ENCODE measurements at places on chromosomes 6 and 20.

DNA sequence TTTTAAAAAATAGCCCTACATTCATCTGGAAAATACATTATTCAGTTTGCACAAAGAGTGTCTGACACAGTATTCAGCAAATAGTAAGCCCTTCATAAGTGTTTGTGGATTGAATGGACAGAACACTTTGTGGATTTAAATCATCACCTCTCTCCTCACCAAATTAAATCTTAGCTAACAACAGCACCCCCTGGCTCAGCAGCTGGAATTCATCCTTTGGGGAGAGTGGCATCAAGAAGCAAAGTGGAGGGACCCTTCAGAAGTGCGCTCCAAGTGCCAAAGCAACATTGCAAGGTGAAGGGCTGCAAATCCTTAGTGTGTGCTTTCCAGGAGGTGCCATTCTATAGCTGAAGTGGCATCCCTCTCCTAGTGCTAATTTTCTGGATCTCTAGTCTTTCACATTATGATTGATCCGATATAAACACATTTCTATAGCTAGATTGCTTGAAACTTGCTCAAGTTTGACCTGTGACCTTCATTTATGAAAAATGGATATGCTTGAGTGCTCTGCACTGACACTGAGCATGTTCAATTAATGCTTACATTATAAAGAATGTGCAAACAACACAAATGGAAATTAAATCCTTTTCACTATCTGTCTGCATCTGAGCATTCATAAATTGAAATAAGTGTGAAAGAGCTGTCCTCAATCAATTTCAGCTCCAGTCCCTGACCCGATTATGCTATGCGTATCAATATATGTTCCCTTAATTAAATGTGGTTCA lies 891.7 kb downstream of the C6orf118 start:
- no peak for DNase-seq

DNA sequence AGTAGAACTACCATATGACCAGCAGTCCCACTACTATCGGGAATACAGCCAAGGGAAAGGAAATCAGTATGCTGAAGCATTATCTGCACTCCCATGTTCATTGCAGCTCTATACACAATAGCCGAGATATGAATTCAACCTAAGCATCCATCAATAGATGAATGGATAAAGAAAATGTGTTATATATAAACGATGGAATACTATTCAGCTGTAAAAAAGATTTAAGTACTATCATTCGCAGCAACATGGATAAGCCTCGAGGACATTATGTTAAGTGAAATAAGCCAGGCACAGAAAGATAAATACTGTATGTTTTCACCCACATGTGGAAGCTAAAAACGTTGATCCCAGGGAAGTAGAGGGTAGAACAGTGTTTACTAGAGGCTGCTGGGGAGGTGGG lies 44.1 kb downstream of the DTNBP1 start:
- DNase-seq = no peak

- no peak for DNase-seq
These were observed 149.9 kb downstream of the MYB start for GRCh38 chr6:135331002-135331401.

GRCh38 chr6:118467181-118467580 lies 80.9 kb upstream of the PLN start:
- DNase-seq = no peak

GRCh38 chr6:142336183-142336582 lies 34.4 kb downstream of the ADGRG6 start:
- no peak for DNase-seq

DNA sequence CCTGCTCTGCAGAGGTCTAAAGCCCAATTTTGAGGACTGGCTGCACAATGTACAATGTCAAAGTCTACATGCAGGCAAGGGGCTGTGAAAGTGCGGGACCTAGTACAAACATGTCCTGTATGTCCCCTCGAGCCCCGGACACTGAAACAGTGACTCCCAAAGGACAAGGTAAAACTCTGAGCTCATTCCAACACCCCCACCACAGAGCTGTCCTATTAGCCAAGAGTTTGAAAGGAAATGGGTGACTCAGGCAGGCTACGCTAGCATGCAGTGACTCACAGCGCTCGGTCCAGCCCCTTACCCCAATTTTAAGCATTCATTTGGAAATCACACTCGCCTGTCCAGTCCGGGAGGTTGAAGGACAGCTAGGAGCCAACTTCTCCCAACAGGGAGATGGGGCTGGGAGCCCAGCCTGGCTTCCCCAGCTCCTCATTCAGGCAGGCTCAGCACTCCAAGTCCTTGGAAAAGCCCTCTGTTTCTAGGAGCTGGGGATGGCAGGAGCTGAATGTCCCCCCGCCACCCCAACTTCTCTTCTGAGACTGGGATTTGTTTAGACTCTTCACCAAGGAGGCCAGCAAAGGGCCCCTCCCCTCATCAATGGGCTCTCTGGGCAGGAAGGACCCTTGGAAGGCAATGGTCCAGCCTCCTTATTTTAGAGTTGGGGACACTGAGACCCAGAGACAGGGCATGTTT lies 3.9 kb downstream of the SDC4 start:
- no peak for DNase-seq

DNA sequence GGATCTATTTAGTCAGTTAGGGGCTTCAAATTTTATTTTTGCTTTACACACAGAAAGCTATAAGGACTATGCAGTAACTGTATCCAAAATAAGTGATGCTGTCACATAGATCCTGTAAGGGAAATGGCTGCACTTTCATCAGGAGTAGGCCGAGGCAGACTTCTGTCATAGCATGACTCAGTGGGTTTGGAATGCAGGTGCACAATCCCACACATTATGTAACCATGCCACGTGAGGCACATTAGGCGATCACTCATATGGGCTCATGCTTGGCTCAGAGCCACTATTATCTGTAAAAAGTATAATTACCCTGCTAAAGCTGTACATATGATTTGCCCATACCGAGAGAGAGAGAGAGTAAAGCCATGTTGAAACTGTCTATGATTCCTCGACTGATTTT lies 1189.4 kb upstream of the EYS start:
- no peak for DNase-seq

DNA sequence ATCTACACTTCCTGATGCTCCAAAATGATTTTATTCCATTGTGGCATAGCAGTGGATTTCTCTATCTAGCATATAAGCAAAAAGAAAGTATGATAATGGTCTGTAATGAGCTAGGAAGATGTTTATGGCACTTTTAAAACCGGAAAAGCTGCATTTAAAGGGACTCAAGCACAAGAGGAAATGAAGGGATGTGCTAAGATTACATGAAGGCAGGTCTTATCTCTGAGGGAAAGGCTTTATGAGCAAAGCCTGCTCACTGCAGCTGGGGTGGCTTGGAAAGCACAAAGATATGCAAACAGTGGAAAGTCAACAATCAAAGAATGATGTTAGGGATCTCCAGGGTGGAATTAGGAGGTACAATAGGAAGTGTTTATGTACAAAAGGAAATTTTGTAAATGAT lies 138.2 kb downstream of the TENT5A start:
- DNase-seq = no peak

- no peak for DNase-seq
These were observed at the start of gene HTR1E for GRCh38 chr6:86937219-86938079. HTR1E (plus strand) TSS chr6:86937528; CDS start chr6:87015335, 77,807 bp downstream.

DNA sequence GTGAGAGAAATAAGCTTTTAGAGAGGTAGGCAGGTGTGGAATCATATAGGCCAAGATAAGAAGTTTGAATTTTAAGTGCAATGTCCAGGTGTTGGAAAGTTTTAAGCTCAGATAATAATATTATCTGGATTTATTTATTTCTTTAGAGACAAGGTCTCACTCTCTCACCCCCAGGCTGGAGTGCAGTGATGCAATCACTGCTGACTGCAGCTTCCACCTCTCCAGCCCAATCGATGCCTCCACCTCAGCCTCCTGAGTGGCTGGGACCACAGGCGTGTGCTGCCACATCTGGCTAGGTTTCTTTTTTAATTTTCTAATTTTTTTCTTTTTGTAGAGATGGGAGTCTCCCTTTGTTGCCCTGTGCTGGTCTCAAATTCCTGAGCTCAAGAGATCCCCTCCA lies 5.5 kb upstream of the MAS1L start:
- DNase-seq = no peak

DNA sequence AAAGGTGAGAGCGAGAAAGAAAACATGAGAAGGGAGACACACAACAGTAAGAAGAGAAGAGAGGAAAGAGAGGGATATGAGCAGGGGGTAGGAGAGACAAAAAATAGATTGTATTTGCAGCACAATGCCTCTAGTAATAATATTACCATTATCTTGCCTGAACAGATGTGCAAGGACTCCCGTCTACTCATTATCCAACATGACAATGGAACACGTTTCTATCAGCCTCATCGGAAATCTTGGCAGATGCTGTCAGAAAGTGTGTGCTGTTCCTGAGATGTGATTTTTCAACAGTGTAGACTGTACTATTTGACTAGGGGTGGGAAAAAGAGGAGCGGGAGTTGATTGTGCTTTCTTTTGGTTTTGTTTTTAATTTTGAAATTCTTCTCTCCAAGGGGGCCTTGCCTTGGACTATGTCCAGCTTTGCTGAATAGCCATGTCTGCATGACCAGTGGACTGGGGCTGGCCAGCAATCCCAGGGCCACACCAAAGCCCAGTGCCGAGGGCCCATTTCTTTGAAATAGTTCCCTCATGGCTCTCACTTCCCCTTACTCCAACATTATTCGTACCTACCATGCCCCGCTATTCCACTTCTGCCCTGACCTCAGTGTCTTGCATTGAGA lies 11.3 kb upstream of the TRAM2 start:
- DNase-seq = no peak

GRCh38 chr6:7921046-7921445 lies 10.5 kb upstream of the TXNDC5 start:
- DNase-seq = no peak

- DNase-seq = no peak
These were observed 249.3 kb downstream of the PREX1 start for GRCh38 chr20:48578397-48579098.

GRCh38 chr6:26064619-26065257 lies 22.5 kb upstream of the HFE start:
- DNase-seq = no peak

- no peak for DNase-seq
These were observed 185.0 kb downstream of the ERMARD start for GRCh38 chr6:169936355-169936975.

GRCh38 chr6:62707156-62707555 lies 421.1 kb upstream of the KHDRBS2 start:
- DNase-seq = no peak

DNA sequence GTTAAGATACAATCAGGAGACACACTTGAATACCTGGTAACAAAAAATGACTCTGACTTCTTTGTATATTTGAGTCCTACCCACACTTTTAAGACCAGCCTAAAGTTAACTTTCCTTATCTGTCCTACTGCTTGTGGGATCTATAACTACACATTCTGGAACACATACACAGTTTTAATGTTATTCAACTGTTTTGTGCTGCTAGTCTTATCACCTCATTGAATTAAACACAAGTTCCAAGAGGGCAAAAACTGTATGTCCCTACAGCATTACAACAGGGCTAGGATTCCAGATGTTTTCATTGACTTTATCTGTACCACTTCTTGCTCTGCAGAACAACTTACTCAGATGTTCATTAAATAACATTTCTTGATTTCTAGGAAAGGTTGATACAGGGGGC lies 2.8 kb downstream of the HMGN3 start:
- DNase-seq = no peak

DNA sequence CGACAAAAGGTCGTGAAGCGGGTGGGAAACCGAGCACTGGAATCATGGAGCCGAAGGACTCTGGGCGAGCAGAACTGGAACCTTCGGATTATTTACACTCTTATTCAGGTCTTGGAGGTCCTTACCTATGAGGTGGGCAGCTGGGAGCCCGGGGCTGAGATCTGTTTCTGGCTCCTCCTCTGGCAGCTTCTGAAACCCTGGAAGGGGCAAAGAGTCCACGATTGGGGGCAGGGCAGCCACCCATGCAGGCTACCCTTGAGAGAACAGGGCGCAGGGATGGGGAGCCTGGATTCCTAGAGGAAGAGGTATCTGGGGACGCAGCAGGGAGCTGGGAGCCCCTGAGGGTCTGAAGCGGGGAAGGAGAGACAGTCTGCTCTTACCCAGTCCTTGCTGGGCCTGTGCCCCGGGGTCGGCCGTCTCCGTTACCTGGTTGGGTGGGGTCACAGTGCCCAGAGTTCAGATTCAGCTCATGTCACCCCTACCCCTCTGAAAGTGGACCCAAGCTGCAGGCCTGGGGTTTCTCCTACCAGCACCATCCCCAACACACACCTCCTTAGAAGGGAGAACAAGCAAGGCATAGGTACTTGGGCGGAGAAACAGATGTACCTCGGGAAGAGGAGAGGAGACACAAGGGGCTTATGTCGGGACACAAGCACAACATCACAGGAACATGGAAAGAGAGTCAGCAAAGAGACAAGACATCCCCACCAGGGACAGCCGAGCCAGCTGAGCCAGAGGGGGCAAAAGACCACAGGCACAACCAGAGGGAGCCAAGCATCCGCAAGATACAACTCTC lies 592 bp downstream of the LTB start:
- no peak for DNase-seq

DNA sequence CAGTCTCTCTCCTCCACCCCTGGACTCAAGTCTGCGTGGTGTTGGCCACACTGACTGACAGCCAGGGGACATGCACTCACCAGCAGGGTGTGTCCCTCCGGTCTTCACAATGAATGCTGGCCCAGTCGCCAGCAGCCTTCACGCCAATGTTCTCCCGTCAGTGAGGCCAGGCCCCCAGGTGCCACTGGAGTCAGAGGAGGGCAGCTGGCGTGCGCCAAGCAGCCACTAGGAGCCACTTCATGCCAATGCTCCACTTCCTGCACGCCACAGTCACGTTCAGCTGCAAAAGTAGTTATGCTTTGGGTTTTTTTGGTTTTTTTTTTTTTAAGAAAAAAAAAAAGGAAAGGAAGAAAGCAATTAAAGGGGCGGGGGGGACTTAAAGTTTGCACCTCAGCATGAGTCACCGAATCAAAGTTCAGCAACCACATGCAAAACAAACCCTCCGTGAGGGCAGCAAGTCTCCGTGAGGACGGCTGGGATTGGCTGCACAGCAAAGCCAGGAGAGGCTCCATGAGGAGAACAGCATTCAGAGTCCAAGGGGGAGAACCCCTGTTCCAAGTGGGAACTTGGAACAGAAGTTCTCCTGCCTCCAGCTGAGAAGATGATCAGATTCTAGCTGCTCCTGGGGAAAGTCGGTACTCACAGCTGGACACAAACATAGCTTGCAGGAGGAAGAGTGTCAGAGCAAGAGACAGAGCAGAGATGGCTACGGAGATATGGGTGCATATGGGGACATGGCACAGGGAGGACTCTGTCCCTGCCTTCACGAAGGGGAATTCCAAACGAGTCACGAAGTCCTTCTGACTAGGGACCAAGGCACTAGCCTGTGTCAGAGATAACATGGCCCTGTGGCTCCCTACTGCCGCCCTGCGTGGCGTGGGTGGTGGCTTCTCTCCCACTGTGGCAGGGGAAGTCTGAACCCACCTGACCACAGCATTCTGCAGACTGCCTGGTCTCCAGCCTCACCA lies at the start of gene ZC3H12D:
Gene ZC3H12D, minus strand, starts transcription at position 282 of the 968 bp plus-strand sequence. CDS start 10,471 bp downstream, outside the sequence.
- DNase-seq = no peak

GRCh38 chr6:75368151-75368779 lies 83.7 kb upstream of the TMEM30A start:
- DNase-seq = no peak

- no peak for DNase-seq
These were observed 2.8 kb upstream of the VSX1 start for GRCh38 chr20:25084626-25085187.

Measured in stimulated activated CD4-positive, alpha-beta T cell treated with anti-CD3 and anti-CD28 coated beads, Interleukin-1b, Interleukin-23, amount 100 ng/mL, for 1 hour (primary cell).